ENCODE measurements at places on chromosomes 5 and 9.

GRCh38 chr5:67795781-67796477, 419.6 kb upstream of the PIK3R1 start:
- DNase-seq = no peak

DNA sequence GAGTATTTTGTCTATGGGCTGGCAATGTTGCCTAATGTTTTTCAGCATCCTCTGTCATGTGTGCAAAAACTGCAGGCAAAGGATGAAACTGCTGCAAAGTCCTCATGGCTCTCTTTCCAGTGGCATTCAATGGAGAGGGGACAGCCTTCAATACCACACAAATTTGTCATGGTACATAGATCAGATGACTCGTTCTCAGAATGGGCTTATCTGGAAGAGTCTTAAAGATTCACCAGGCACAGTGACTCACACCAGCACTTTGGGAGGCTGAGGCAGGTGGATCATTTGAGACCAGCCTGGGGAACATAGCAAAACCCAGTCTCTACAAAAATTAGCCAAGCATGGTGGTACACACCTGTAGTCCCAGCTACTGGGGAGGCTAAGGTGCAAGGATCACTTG, 5.3 kb downstream of the CDKN2AIPNL start:
- no peak for DNase-seq

- no peak for DNase-seq
These were observed 243.2 kb downstream of the ARHGAP26 start for GRCh38 chr5:143013176-143013891.

- DNase-seq = peak; percentile 96
These were observed at the start of gene ZBTB26 for GRCh38 chr9:122931226-122932121. TSS of gene ZBTB26 (minus strand) at chr9:122931512. CDS start at chr9:122919934, 11,578 bp downstream.

- no peak for DNase-seq
These were observed 409.3 kb upstream of the SLC24A2 start for GRCh38 chr9:20197976-20198685.

- DNase-seq = no peak
These were observed 19.6 kb downstream of the UGCG start for GRCh38 chr9:111916234-111916645.

DNA sequence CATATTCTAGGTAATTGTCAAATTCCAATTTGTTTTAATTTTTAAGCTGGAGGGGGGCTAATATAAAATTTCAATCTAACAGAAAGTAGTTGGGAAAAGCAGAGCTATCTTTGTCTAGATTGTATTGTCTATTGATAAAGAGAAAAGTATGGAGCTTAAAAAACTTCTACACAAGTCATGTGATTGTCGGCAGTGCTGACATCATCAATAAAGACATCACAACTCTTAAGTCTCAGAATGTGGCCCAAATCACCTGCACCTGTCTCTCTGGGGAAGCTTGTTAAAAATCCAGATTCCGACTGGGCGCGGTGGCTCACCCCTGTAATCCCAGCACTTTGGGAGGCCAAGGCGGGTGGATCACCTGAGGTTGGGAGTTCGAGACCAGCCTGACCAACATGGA, 333.8 kb downstream of the RASEF start:
- DNase-seq = no peak

GRCh38 chr5:169978714-169979113, 1.6 kb downstream of the INSYN2B start:
- DNase-seq = no peak

DNA sequence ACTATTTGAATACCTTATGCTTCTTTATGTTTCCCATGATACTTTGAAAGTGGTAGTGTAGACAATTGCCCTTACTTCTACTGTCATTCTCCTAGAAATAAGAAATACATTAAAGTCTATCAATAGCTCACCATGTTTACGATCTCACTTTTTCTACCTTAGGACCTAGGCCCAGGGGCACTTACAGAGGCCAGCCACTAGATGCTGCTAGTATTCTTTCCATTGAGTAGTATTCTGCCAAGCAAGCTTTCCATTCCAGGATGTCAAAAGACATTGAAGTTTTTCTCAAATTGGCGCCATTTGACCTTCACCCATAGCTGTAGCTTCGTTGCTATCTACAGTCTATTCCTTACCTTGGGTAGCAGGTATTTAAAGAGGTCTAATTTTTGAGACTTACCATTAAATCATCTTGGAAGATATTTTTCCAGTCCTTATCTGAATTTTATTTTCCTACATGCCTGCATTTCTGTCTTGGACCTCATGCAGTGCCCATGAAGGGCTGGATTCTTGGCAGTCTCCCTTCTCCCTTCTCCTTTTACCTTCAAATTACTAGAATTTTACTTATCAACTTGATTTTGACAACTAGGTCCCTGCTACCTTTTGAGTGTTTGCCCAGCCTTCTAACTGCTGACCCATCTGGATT, 246.0 kb upstream of the NUDT12 start:
- DNase-seq = no peak

GRCh38 chr9:134651226-134651905, 9.8 kb downstream of the COL5A1 start:
- no peak for DNase-seq

GRCh38 chr9:129393064-129393463, 215.0 kb upstream of the IER5L start:
- DNase-seq = no peak

- no peak for DNase-seq
These were observed 81.2 kb downstream of the ZNF618 start for GRCh38 chr9:113957351-113957750.

DNA sequence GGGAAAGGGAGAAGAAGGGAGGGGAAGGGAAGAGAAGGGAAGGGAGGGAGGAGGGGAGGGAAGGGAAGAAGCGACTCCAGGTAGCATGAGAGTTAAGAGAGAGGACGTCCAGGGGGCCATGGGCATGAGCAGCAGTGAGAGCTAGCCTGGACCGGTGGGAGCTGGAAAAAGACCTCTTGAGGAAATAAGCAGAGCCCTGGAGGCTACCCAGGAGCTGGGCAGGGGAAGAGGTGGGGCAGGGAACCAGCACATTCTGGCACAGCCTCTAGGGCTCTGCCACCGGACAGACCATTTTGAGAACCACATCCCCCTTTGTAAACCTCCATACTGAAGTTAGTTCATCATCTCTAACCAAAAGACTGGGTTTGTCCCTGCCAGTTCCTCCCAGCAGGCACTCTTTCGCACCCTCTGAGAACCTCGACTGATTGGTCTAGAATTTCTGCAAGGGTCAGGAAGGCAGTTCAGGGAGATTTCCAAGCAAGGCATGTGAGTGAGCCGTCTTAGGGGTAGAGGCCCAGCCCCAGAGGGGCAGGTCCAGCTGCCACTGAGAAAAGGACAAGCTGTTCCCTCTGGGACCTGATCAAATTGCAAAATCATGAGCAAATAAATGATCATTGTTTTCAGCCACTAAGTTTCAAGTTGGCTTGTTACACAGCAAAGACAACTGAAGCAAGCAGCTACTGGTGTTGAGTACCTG, 11.6 kb downstream of the NAIF1 start:
- DNase-seq = peak; percentile 56

- DNase-seq = no peak
These were observed 128.2 kb upstream of the TMEM161B start for GRCh38 chr5:88396751-88397281.

DNA sequence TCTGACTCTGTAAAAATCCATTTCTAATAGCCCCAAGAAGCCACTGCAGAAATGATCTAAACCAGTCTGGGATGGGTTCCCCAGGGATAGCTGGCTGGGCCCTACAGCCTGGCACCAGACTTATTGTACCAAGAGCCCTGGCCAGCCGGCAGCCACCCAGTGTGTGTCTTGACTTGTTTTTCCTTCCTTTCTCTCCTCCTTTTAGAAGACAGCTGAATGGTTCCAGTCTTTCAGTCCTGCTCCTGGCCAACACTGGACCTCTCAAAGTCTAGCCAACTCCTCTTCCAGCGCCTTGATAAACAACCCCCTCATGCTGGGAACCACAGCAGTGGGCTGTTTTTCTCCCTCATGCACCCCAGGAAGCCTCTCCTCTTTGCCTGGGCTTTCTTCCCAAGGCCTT, 34.1 kb downstream of the ATOX1 start:
- no peak for DNase-seq

- peak; percentile 3 for DNase-seq
These were observed 206.5 kb downstream of the PAX5 start for GRCh38 chr9:36827593-36827992.

DNA sequence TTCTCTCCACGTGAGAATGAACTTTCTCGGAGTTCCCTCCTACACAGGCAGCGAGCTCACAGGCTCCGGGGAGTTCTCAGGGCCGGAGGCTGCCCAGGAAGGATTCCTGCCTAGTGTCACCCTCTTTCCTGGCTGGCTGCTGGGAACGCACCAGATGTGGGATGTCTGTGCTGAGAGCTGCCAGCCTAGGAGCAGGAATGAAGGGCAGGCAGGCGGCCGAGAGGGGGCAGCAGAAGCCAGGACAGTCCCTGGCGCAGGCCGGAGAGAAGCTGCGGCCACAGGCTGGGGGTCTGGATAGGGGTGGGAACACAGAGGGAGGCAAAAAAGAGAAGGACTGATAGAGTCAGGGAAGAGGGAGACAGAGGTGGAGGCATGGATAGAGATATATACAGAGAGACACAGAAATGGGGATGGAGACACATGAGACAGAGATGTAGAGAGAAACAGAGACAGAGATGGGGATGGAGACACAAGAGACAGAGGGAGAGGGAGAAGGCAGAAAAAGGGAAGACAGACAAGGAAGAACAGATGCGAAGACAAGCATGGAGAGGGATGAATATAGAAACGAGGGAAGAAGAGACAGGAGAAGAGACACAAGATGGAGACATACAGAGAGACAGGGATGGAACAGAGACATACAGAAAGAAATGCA, 25.3 kb upstream of the ENHO start:
- peak; percentile 81 for DNase-seq

- peak; percentile 2 for DNase-seq
These were observed 290.6 kb upstream of the IRX4 start for GRCh38 chr5:2173151-2173834.

- DNase-seq = no peak
These were observed 23.5 kb downstream of the IL7R start for GRCh38 chr5:35880156-35880555.

- DNase-seq = no peak
These were observed 1506.1 kb upstream of the CDH9 start for GRCh38 chr5:28544501-28544900.

GRCh38 chr5:38543886-38544285, 12.6 kb downstream of the LIFR start:
- DNase-seq = no peak

DNA sequence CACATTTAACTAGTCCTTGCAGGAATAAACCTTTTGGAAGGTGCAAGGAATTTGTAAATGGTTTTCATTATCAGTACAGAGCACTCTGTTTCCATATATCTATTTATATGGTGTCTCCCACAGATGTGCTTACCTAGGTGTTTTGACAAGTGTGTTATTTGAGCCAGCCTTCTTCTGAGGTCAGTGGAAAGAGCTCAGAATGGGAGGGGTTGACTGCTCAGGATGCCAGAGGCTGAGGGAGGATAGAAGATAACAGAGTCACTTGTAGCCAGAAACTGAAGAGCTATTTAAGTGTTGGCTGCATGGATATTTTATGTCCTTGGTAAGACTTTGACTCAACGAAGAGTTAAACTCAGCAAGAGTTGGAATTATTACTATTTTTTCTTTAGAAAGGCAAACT, 5.0 kb downstream of the CMYA5 start:
- DNase-seq = no peak

DNA sequence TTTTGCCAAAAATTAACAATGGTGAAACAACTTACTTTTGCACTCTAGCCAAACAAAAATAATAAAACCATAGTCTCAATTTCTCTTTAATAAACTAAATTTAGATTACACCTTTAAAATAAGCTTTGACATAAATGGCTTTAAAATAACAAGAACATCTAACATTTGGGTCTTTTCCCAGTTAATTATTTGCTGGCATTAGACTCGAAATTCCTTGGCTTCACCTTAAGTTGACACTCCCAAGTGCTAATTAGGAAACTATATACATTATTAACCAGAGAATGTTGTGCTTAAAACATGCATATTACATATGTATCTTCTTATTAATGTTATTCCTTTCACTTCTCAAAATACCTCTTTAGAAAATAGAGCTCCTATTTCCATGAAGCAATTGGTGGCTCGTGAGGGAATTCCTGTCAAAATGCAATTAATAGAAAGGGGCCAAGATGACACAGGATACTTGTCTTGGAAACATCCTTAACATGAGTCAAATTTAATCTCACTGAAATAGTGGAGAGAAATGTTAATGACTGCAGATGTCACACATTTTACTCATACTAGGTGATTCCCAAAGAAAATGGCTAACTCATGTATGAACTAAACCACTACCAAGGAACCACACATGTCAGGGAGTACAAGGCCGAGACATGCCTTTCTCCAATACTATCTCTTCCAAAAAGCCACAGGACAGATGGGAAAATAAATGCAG, 932.9 kb upstream of the DMAC1 start:
- DNase-seq = no peak

GRCh38 chr9:84573083-84573482, 96.4 kb upstream of the NTRK2 start:
- DNase-seq = no peak

DNA sequence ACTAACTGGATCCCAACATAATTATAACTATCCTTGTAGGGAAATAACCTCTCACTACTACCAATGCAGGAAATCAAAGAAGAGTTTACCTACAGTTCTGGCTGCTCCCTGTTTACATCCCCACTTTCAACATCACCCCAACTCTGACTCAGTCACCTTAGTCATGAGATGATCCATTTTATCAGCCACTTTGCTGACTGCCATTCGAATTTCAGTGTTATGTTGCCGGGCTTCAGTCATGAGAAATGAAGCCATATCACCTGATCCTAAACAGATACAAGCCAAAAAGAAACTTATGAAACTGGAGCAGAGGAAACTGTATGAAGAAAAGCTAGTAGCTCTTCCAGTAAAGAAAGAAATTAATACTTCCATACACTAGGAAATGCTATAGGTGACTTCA, 33.7 kb downstream of the SLC31A2 start:
- DNase-seq = no peak

DNA sequence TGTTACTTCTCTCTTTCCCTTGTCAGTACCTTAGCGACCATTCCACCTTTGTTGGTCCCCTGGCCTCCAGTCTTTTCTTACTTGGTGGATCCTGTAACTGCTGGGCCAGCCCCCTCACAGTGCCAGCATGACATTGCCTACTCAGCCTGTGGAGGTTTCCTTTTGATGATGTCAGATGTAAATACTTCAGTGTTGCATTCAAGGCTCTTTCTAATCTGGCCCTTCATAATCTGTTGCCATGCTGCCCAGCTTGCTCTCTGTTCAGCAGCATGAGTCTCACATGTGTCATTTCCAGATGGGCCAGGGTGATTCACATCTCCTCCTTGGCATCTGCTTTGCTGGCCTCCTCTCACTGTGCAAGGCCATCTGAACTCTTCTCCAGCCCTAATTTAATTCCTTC, 57.1 kb downstream of the MAST4 start:
- DNase-seq = no peak

DNA sequence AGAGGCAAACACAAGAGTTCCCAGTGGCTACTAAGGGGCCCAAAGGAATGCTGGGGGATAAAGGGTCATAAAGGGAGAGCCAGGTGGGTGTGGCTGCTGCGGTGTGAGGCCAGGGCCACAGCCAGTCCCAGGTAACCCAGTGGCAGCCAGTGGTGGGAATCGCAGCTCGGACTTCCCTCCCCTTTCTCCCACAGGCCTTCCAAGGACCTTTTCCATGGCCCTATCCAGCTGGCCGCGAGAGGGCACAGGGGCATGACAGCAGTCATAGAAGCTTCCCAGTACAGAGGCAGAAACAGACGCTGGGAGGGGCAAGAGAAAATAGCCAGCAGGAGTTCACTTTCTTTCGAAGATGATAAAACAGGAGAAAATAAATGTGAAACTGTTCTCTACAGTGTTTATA, 257.6 kb downstream of the SEMA5A start:
- peak; percentile 26 for DNase-seq
